ENCODE measurements at places on chromosomes 1 and 21.

GRCh38 chr1:232132572-232132971, 497.4 kb downstream of the SIPA1L2 start:
- no peak for DNase-seq

- DNase-seq: no peak
These were observed 4.6 kb downstream of the CHD1L start for GRCh38 chr1:147246910-147247655.

DNA sequence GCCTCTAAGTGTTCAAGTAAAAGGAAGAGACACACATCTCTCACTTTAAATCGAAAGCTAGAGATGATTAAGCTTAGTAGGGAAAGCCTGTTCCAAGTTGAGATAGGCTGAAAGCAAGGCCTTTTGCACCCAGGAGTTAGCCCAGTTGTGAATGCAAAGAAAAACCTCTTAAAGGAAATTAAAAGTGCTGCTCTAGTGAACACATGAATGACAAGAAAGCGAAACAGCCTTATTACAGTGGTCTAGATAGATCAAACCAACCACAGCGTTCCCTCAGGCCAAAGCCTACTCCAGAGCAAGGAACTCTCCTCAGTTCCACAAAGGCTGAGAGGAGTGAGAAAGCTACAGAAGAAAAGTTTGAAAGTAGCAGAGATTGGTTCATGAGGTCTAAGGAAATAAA, 14.9 kb downstream of the TCP10L start:
- DNase-seq: no peak

- DNase-seq: no peak
These were observed 4.9 kb downstream of the DNTTIP2 start for GRCh38 chr1:93874025-93874651.

DNA sequence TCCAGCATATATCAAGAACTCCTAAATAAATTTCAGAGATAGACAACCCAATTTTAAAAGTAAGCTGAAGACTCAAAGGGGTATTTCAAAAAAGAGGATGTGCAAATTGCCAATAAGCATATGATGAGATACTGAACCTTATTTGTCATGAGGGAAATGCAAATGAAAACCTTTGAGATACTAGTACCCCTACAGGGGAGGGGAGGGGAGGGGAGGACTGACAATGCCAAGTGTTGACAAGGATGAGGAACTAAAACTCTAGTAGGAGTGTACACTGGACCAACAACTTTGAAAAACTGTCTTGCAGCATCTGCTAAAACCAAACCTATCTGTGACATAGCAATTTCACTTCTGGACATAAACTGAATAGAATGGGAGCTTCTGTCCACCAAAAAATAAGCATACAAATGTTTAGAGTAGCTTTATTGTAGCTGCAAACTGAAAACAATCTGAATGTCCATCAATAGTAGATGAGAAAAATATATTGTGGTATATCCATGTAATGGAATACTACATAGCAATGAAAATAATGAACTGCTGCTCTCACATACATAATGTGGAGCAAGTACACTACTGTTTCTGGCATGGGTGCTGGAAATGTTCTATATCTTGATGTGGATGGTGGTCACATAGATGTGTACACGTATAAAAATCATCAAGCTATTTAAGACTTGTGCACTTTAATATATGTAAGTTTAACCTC, 57.2 kb downstream of the CDK18 start:
- no peak for DNase-seq

- DNase-seq: no peak
These were observed 30.0 kb downstream of the PODN start for GRCh38 chr1:53091841-53092645.

DNA sequence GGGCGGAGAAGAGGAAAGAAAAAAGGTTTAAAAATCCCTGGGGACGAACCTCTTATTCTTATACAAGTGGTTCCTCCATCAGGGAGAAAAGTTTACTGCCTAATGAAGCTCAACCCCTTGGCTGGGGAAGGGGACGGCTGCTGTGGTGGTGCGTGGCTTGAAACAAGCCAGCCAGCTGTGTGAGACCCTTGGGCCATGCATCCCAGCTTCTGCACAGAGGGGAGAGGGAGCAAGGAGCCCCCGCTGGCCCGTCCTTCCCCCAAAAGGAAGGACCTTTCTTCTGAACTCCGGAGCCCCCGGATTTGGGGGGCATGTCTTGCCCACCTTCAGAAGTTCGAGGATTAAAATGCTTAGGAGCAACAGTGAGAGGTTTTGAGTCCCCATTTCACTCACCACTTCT, 67.3 kb downstream of the STUM start:
- DNase-seq: no peak

- no peak for DNase-seq
These were observed 5.6 kb downstream of the PDZK1IP1 start for GRCh38 chr1:47184090-47184821.

- peak; percentile 85 for DNase-seq
These were observed 25.5 kb downstream of the ETV3L start for GRCh38 chr1:157073944-157074685.

DNA sequence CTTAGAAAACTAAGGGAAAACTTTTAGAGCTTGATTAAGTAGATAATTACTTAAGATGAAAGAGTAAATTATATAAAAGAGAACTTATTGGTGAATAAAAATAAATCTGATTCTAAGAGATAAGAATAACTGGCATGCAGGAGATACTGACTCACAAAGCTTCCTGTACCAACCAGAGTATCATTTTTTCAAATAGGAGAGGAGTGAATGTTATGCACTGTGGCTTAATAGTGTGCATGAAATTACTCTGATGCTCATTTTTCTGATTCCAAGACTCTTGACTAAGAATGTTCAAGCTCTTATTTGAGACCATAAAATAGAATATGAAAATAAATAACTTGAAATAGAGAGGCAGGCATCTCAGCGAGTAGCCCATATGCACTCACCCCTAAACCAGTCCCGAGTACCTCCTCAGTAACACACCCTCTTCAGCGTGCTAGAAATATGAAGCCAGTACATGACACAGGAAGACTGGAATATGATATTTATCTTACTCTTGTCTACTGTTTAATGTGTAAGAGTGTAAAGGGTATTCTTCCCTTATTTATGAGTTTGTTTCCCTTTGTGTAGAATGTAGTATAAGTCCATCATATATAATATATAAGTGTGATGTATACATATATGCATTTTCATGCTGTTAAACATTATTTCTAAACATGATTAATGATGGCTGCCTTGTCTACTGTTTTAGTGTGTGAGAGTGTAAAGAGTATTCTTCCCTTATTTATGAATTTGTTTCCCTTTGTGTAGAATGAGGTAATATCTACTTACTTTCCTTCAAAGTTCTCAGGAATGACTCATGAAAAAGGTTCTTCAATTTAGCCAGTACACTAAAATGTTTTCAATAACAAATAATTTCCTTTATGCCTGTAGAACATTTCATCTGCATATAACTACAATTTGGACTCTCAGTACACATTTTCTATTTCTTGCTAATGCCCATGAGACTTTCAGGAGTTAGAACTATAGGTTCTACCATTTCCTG, 99.2 kb upstream of the PALMD start:
- DNase-seq: no peak

DNA sequence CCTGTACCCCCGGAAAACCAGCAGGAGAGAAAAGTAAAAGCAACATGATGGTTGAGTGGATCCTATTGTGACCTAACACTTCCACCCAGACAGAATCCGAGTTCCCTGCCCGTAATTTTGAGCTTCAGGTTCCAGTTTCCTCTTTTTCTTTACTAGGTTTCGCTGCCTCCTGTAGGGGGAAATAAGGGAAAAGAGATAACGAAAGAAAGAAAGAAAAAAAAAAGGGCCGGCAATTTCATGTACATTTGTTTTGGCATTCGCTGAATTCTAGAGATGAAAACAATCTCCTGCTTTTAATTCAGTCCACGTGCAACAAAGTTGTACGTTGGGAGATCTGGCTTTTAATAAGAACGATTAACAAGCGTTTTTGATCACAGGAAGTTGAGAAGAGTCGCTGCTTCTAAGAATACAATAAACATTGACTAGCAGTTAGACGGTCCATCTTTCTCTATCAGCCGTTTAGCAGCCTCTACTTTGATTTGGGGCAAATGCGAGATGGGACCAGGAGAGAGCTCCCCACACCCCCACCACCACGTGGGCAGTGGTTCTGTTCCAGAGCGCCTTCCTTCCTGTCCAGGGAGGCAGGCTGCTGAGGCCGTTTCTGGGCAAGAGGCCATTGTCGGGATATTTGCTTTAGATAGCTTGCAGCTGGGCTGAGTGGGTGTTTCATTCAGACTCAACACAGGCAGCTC, 155.9 kb upstream of the RUNX1 start:
- no peak for DNase-seq

GRCh38 chr1:115655306-115655663, 13.5 kb downstream of the VANGL1 start:
- no peak for DNase-seq

- no peak for DNase-seq
These were observed 57.3 kb upstream of the EFHD2 start for GRCh38 chr1:15352128-15352957.

DNA sequence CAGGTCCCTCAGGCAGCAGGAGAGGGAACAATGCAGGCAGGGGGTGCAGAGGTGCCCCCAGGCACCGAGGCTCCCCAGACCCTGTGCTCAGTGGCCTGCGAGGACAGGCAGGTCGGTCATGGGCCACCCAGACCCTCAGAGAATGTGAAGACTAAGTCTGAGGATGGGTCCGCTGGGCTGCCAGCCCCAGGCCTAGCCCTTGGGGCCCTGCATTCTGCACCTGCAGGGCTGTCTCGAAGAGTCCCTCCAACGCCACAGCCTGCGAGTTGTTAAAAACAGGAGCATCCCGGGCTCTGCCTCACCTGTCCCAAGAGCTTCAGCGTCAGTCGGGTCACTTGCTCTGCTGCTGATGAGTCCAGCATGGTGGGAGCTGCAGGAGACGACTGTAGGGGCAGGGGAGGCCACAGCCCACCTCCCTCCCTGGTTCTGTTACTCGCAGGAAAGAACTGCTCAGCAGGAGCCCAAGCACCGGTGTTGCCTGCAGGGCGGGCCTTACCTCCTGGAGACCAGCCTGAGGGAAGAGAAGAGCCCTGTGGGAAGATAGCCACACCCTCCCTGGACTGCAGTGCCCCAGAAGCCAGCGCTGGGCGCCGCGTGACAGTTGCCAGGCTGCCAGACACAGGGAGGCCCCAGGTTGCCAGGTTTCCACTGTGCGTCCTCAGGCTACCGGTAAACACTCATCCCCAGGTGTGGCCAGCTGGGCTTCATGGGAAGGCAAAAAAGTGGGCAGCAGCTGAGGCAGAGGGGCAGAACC, 5.8 kb downstream of the C21orf58 start:
- peak; percentile 22 for DNase-seq

DNA sequence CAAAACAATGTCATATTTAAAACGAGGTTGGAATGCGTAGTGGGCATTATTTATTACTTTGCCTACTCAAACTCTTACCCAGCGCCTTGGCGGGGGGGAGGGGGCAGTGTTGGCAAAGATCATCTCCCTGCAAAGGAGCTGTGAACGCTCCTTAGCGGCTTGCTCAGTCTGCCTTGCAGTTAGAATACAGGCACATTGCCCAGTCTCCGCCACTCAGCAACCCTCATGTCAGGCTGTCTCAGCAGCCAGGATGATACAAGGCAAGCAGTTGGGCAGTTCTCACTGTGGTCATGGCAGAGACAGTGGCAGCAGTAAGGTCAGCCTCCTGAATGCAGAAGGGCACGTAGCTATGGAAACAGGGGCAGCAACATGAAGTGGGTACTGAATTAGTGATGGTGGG, 170.4 kb upstream of the KCNK2 start:
- DNase-seq: no peak

DNA sequence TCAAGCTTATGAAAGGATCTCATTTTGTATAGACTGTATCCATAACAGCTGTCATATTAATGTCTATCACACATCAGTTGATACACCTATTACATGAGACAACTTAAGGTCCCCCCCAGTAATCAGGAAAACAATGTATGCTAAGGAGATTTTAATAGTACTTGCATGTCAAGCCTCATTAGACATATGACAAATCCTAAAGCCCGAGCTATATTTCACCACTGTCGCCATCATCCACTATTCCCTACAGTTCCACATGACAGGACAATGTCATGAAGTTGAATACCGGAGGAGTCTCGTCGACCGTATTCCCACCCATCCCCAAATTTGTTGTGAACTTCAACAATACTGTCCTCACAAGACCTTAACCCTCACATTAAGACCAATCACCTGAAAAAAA, 3.4 kb downstream of the HMGN1 start:
- no peak for DNase-seq

- no peak for DNase-seq
These were observed 497 bp downstream of the ID3 start for GRCh38 chr1:23558872-23559135.

GRCh38 chr1:57254022-57254421, 169.8 kb downstream of the DAB1 start:
- no peak for DNase-seq

GRCh38 chr1:243471754-243472745, 216.2 kb downstream of the SDCCAG8 start:
- DNase-seq: no peak

DNA sequence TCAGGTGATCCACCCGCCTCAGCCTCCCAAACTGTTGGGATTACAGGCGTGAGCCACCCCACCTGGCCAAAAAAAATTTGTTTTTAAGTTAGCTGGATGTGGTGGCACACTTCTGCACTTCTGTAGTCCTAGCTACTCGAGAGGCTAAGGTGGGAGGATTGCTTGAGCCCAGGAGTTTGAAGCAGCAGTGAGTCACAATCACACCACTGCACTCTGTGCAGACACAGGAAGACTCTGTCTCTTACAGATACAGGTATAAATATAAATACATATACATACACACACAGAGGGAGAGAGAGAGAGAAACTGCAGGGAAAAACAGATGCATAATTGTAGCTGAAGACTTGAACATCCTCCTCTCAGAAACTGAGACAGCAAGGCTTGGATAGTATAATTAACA, 34.8 kb upstream of the EPS15 start:
- no peak for DNase-seq

DNA sequence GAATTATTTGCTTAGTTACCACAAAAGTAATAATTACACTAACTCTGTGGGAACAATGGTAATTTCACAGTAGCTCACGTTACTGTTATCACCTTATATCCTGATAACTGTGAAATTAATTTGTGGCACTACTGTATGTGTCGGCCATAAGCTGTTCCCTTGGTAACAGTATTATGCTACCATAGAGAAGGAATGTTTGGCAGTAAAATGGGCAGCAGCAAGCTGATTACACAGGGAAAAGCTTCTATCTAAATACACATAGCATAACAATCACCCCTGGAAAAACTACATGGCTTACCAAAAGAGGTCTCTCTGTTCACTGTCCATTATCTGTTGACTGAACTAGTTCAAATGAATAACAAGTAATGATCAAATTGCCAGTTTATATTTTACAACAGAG, 124.1 kb downstream of the DPYD start:
- DNase-seq: no peak

DNA sequence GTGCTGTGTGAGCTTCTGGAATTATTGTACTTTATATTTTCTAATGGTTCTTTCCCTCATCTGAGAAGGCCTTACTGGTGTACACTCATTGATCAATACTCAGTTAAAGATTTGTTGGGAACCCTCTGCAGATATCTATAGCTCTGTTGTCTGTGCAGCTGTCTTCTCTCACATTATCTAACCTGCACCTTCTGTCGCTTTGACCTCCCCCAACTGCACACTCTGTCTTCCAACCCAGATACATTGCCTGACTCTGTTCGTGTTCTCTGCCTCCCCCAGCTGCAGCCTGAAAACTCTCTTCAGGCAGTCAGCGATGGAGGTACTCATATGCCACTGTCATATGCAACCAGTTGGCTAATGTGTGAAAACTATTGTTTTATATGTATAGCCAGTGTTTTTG, 334.3 kb downstream of the NCAM2 start:
- no peak for DNase-seq
